ENCODE measurements at places on chromosomes 5 and 9.

DNA sequence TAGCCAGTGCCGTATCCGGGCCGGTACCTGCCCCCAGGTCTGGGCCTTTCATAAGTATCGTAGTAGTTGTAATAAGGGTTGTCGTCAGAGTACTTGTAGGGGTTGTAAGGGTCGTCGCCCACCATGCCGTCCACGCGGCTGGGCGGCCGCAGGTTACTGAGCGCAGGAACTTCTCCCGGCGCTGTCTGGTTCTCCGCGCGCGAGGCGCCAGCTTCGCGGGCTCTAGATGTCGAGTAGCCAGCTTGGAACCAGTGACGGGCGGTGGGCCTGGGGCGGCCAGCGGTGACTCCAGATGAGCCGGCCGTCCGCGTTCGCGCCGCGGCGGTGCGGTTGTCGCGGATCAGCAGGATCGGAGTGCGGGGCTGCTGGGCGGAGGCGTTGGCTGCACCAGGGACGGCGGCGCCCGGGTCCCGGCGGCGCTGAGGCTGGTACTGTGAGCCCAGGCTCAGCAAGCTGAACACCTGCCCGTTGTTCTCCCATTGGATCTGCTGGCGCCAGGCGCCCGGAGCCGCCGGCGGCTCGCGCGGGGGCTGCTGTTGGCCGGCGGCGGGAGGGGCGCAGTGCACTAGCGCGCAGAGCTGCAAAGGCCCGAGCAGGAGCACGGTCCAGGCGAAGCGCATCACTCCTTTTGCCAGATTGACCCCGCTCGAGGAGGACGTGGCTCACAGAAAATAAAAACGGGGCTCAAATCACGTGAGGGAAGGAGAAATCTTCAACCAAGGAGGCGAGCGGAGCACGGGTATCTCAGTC lies 518 bp downstream of the LOX start:
- peak; percentile 16 for DNase-seq

GRCh38 chr5:56961746-56962145 lies 9.8 kb upstream of the MIER3 start:
- DNase-seq, result no peak

DNA sequence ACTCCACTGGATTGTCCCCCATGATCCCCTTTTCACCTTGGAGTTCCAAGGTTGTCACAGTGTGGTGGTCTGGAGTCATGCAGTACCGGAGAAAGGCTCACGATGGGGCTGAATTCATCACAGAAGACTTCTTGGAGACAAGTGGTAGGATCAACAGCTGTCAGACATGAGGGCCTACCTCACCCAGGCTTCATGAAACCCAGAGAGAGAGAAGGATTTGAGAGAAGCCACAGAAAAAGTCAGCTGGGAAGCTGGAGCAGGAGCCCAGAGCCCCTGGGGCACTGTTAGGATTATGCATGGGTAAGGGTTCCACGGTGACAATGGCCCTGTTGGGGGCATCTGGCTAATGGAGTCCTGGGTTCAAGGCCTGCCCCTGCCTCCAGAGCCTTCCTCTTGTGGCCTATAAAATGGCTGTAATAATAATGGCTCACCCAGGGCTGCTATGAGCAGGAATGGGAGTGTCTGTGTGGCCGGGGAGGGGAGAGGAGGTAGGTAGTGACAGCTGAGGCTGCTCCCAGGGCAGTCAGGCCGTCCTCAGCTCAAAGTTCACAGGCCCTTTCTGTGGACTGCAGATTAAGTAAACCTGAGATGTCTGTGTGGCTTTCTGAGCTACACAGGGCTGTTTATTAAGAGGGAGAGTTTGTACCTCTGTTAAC lies 910 bp downstream of the TRIM14 start:
- peak; percentile 57 for DNase-seq

- DNase-seq, result no peak
Measured at GRCh38 chr5:169242849-169243186, 58.1 kb downstream of the SLIT3 start.

DNA sequence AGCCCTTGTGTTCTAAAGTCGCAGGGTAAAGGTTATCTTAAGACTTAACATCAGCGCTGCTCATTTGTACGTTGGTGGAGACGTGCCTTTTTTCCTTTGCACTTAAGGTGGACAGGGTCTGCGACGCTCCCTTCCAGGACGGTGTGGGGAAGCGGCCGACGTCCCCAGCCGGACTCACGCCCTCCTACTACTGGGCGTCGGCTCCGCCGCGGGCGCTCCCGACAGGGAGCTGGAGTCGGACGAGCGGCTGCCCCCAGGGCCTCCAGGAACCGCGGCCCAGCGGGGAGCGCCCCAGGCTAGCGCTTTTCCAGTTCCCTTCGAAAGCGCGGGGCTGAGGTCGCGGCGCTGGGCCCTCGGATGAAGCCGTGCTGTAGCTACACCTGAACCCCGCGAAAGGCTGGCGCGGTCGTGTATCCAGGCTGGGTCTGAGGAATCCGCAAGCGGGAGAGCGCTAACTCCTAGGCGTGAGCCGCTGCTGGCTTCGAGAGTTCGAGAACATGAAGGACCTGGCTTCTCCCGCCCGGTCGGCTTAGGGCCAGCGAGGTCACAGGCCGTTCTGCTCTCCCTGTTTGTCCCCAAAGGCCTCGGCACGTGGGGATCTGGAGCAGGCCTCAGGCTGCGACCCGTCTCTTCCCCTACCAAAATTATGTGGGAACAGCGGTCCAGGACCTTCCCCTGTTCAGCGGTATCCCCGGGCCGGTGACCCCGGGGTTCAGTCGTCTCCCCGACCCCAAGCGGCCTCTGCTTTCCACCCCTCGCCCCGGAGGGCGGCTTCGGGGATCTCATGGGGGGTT lies 3.8 kb upstream of the DMRT3 start:
- DNase-seq, result peak; percentile 10

GRCh38 chr5:80184235-80185023 lies 71.4 kb downstream of the SERINC5 start:
- no peak for DNase-seq

- DNase-seq, result peak; percentile 4
Measured at GRCh38 chr5:11719888-11720481, 184.3 kb downstream of the CTNND2 start.

GRCh38 chr5:13107537-13107936 lies 837.0 kb downstream of the DNAH5 start:
- DNase-seq, result no peak

GRCh38 chr9:5684101-5684500 lies 55.2 kb downstream of the RIC1 start:
- DNase-seq, result no peak

DNA sequence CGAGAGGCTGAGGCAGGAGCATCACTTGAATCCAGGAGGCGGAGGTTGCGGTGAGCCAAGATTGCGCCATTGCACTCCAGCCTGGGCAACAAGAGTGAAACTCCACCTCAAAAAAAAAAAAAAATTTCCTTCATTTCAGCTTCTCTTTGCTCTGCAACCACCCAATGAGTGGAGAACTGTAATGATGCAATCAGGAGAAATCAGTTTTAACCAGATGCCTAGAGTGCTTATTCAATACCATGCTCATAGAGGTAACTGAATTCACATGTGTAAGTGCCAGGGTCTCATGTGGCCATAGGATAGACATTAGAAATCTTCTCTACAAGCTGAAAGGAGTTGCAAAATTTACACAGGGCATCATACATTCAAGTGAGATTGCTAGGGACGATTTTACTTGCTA lies 70.6 kb downstream of the HMHB1 start:
- no peak for DNase-seq

GRCh38 chr9:14525856-14526255 lies 167.4 kb downstream of the ZDHHC21 start:
- DNase-seq, result no peak

GRCh38 chr9:137749511-137749910 lies 128.1 kb upstream of the CACNA1B start:
- DNase-seq, result no peak

DNA sequence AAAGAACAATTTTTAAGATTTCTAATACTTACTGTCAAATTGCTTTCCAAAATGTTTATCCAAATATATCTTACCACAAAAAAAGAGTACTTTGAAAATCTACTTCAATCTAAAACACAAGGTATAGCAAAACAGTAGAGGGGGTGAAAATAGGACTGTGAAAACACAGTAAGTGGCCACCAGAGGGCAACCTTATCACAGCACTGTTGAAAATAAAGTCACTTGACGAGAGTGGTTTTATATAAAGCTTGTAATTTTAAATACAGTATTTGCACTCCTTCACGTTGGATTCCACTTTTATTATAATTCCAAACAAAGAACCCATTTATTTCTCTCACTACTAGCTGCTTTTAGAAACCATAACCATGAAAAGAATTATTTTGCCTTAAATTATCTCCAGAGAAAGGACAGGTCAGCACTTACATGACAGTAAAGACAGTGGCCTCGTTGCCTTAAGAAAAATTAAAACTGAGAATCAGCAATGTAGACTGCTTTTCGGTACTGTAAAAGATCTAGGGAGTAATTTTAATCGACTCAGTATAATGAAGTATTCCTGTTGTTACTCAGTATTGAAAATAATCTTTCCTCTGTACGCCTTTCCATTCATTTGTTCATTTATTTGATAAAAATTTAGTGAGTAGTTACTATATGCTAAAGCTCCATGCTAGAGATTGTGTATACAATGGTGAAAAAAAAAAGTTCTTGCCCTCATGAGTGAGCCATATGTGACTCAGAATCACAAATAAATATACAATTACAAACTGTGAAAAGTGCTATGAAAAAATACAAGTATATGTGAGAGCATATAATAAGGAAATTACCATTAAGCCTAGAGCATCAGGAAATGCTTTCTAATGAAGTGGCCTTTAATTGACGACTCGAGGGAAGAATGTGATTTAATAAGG lies 40.0 kb upstream of the CDK5RAP2 start:
- peak; percentile 58 for DNase-seq

DNA sequence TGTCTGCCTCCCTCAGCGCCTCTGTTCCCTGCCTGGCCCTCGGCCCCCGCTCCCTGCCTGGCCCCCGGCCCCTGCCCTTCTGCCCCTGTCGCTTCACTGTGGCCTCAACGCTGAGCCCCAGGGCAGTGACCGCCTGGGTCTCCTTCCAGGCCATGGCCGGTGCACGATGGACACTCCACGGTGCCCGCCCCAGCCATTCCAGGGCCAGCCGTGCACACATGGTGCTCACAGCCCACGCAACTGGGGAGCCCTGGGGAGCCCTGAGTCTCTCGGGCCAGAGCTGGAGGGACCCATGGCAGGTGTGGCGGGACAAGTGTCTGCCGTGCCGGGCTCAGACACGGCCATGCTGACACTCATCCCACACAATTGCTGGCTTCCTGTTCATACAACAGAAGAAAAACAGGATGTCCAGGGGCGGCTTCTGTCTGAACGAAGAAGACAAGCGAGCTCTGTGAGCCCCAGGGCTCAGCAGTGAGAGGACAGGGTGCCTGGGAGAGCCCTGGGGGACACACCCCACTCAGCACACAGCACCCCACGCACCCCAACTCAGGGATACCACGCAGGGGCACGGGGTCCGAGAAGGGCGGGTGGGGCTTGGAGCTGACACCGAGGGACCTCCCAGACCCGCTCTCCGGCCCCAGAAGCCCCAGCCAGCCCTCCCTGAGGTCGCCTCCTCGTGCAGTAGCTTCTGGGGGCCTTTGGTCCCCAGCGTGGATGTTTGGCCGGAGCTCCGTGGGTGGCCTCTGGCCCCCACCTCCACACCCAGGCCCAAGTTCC lies 35.7 kb downstream of the EXD3 start:
- DNase-seq, result peak; percentile 44

DNA sequence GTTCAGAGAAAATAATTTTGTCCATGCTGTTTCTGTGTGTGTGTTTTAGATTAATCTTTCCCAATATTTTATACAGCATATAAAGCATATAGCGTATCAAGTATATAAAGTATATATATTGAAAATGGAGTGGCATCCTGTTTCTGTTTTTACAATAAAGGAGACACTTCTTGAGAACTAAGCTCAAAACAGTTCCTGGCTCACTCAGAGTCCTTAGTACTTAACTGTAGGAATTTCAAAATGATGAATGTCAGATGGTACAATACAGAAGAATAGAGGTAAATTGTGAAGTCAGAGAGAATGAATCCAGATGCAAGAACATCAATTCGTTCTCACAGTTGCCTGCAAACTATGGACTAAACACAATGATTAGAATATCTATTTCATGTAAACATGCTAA lies 68.7 kb upstream of the TAS2R1 start:
- DNase-seq, result no peak

DNA sequence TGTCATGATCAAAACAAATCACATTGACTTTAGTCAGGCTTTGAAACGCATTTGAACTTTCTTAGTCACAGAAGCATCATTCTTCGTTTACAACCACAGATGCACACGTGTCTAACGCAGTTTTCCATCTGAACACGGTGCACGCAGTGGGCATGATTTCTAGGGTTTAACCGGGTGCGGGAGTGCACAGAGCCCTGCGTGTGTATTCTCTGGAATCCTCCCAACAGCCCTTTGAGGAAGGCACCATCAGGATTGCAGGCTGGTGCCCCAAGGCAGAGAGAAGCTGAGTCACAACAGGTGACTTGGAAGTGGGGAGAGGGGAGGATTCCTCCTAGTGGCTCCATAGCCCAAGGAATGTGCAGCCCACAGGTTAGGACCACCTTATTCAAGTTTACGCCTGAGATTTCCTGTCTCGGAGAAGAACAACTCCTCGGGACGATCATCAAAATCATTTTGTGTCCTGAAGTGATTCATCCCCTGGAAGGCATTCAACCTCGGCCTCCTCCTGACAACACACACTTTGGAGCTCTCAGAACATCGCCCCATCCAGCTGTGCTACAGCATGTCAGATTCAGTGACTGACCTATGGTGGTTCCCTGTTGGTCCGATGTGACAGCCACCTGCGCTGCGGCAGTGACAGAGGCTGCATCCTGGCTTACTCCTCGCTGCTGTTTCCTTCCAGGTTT lies 13.1 kb downstream of the ROPN1L start:
- DNase-seq, result no peak

- peak; percentile 78 for DNase-seq
Measured at GRCh38 chr9:4315582-4316215, 15.8 kb upstream of the GLIS3 start.

DNA sequence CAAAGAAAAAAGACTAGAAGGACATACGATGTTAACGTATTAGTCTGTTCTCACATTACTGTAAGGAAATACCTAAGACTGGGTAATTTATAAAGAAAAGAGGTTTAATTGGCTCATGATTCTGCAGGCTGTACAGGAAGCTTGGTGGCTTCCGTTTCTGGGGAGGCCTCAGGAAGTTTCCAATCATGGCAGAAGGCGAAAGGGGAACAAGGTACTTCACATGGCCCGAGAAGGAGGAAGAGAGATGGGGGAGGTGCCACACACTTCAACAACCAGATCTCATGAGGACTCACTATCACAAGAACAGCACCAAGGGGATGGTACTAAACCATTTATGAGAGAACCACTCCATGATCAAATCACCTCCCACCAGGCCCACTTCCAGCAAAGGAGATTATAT lies 110.1 kb downstream of the CARTPT start:
- no peak for DNase-seq

GRCh38 chr5:16120579-16120978 lies 59.0 kb downstream of the MARCHF11 start:
- no peak for DNase-seq

- no peak for DNase-seq
Measured at GRCh38 chr5:117856713-117857112, 1131.6 kb downstream of the DTWD2 start.

DNA sequence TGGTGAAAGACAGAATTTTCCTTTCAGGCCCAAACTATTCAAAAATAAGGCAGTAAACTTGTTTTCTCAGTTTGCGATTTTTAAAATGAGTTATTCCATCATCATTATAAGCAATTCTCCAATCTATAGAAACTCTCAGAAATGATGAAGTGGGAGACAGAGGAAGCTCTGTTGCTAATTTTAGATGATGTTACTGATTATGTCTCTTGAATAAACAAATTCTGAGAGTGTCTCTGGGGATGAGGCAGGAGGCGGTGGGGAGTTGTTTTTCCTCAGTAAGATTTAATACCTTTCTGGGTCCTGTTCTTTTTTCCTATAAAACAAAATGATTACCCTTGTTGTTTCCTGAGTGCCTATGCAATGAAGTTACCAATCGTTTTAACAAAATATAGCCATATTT lies 43.9 kb upstream of the TEX48 start:
- no peak for DNase-seq

GRCh38 chr5:147727200-147727599 lies 55.3 kb downstream of the JAKMIP2 start:
- no peak for DNase-seq

Data from activated T-cell treated with anti-CD3 and anti-CD28 coated beads, Interleukin-2, amount 50 U/mL, for 72 hours (primary cell).